ENCODE measurements at places on chromosomes 12 and 14.

- DNase-seq = no peak
Measured at GRCh38 chr14:80946187-80946586, 4.6 kb upstream of the CEP128 start.

DNA sequence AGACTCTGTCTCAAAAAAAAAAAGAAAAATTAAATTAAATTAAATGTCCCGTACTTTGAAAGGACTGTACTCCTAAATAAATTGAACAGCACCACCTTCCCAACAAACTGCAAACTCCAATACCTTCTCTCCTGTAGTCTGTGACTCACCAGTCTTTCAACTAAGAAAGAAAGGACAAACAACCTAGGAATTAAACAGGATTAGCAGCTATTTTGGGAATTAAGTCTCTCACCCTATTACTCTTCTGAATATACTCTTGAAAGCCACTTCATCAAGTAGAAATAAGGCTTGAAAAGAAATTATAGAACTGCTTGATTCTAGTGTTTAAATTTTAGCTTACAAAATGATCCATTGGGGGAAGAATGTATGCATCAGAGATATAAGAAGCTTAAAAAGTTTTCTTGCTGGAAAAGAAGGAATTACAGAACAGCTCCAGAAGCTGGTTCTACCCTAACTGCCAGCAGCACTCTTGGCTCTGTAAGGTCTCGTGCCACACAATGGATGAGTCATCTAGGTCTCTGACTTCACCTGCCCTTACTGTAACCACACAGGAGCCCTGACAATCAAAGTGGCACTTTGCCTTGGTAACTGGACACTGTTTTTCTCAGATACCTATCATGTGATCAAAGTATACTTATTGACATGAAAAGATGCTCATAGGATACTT lies 57.0 kb upstream of the CERS5 start:
- no peak for DNase-seq

GRCh38 chr12:563787-564298 lies 99.4 kb downstream of the NINJ2 start:
- no peak for DNase-seq

DNA sequence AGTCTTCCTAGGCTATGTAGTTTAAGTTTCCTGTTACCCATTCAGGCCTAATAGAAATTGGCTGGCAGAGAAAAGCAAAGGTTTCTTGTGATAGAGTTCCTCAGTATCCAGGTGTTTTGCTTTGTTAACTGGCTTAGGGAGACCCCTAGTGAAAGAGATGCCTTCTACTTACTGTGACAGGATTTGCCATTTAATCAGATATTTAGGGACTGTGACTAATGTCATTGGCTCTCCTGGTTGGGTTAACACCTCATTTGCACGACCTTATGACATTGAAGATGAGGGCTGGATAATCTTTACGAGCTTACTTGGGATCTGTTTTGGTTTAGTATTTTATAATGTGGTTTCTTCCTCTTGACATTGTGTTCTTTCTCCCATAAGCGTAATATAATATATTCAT lies 5.8 kb downstream of the MON2 start:
- no peak for DNase-seq

DNA sequence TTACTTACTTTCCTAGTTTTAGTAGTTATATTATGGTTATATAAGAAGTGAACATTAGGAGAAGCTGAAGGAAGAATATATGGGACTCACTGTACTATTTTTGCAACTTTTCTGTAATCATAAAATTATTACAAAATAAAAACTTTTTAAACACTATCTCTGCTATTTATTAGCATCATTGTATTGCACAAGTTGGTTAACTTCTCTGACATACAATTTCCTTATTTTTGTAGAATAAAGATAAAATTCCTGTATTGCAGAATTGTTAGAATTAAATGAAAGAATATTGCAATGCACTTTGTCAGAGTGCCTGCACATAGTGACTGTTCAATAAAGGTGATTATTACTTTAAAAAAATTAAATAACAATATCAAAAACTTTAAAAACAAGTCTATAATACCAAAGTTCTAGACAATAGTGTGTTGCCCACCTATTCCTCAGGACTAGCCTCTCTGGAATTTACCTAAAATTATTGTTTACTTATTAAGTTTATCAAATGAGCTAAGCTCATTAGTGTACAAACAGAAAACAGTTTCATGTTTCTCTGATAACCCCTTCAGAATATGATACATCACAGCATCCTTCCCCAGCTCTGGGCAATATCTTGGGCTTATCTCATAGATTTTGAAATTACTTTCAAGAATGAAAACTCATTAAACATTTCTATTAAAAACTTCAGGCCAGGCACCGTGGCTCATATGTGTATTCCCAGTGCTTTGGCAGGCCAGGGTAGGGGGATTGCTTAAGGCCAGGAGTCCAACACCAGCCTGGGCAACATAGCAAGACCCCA lies 77.4 kb upstream of the TMPO start:
- no peak for DNase-seq

DNA sequence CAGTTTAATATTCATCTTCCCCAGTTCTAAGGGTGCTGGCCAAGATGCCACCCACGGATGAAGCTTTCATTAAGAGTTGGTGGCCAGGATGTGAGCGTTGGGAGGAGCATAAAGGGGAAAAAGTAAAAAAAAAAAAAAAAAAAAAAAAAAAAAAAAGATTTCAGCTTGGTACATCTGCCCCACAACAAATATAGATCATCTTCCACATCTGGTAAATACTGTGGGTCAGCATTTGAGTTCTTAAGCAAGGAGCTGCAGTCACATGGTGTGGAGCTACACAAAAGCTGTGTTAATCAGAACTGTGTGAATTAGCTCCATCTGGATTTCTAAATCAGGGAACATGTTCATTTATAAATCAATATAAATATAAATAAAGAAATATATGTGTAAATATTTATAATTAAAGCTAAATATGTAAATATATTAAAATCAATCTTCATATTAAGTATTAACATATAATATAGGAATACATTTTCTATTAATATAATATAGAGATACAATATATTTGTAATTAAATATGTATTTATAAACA lies 262.3 kb downstream of the NUAK1 start:
- no peak for DNase-seq

DNA sequence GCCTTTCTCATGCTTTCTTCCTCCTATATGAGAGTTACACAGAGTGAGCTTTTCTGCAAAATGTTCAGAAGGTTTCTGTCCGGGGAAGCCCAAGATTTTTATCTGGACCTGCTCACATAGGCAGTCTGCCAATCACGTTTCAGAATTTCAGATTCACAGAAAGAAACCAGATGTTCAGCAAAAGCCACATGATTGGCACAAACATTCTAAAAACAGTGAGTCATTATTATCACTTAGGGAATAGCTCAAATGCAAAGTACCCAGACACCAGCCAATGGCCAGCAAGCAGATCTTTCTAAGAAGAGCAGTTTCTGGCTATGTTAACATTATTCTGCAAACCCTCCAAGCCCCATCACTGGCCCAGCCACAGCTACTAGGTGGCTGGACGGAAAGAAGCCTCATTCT lies 1558.5 kb upstream of the TMEM132C start:
- DNase-seq = no peak

- no peak for DNase-seq
Measured at GRCh38 chr12:49902399-49903350, 1.0 kb downstream of the FAIM2 start.

- no peak for DNase-seq
Measured at GRCh38 chr14:56650979-56651378, 71.4 kb downstream of the TMEM260 start.

GRCh38 chr12:2172491-2173214 lies 119.9 kb downstream of the CACNA1C start:
- no peak for DNase-seq

DNA sequence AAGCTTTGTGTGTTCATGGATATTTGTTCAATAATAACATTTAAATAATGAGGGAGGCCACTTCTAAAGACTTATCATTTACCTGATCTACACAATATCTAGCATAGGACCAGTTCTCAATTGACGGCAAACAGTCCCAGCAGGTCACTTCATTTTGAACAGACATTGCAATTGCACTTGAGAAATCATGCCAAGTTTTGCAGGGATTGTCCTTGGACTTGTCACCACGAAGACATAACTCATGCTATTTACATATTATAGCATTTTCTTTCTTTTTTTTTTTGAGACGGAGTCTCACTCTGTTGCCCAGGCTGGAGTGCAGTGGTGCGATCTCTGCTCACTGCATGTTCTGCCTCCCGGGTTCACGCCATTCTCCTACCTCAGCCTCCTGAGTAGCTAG lies 34.5 kb upstream of the BICD1 start:
- no peak for DNase-seq

GRCh38 chr12:29671742-29672141 lies 112.0 kb downstream of the TMTC1 start:
- DNase-seq = no peak

- no peak for DNase-seq
Measured at GRCh38 chr12:59357811-59358210, 238.0 kb upstream of the SLC16A7 start.

DNA sequence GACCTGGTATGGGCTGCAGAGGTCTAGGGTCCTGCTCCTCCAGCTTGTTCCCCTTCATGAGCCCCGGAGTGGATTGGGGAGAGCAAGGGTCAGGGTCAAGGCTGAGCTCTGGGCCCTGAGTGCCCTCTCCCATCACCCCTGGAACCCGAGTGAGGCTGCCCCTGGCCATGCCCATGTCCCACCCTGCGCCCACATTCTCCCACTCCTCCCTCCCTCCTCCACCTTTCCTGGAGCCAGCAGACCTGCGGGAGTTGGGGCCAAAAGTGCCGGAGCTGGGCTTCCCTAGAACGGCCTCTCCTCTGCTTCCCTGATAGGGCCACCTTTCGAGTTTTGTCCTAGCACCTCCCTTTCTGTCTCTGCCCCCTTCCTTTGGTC lies 590 bp downstream of the SCNN1A start:
- no peak for DNase-seq

DNA sequence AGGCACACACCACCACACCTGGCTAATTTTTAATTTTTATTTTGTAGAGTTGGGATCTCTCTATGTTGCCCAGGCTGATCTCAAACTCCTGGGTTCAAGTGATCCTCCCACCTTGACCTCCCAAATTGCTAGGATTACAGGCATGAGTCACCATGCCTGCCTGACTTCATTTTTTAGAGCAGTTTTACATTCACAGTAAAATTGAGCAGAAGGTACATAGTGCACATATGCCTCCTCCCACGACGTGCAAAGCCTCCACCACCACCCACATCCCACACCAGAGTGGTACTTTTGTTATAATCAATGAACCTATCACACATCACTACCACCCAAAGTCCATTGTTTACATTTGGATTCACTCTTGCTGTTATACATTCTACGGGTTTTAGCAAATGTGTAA lies 62.5 kb upstream of the PLEKHG3 start:
- DNase-seq = no peak

DNA sequence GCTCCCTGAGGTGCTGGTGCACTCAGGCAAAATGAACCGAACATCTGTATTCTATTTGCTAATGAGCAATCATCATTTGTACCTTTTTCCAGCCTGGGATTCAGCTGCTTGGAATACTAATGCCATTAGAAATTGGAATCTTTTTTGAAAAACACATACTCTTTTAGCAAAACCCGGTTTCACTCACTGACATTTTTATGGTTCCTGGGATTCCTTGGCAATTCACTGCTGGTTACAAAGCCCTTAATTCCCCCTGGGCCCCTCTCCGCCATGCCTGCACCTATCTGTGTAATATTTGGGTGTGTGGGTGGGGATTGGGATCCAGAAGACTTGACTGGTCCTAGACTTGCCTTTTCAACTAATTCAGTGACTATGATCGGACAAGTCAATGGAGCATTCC lies 199.1 kb downstream of the FOXN3 start:
- no peak for DNase-seq

- DNase-seq = no peak
Measured at GRCh38 chr12:10847744-10848143, 1.5 kb downstream of the PRR4 start.

- DNase-seq = no peak
Measured at GRCh38 chr14:34488528-34488927, 26.5 kb upstream of the SPTSSA start.

DNA sequence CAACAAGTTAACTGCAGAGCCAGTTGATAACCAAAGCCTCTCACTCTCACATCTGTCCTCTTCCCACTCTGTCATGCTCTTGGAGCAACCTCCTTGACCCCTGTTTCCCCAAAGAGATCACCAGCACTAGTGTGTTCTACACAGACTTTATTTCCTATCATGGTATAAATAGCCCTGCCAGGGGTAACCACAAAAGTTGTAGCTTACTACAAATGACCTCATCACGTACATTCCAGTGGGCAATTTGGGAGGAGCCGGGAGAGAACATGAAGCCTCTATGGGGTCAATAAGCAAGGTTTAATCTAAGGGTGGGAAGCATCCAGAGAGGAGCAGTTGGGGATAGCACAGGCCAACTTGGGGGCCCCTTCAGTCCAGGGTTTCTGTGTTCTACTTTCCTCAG lies 186.5 kb downstream of the KCNA5 start:
- peak; percentile 59 for DNase-seq

GRCh38 chr12:92516277-92516600 lies 186.6 kb upstream of the PLEKHG7 start:
- DNase-seq = no peak

GRCh38 chr14:60922050-60922449 lies 58.8 kb downstream of the TRMT5 start:
- DNase-seq = no peak

GRCh38 chr14:60051721-60052221 lies 40.0 kb upstream of the PCNX4 start:
- DNase-seq = no peak

Measured in AG04449 (cell line).